Endothelial cell (in vitro differentiated cells): ENCODE measurements at places on chromosomes 7 and 10. TPM values are rescaled to one million over a fixed set of nuclear protein-coding genes. Genes with fewer than 3 reads are reported as not detected.

The UCN3 gene
- not detected for total RNA-seq

The SPDYE6 gene
- total RNA-seq = not detected

The TMEM176B gene
- 1.4 TPM for total RNA-seq

GRCh38 chr7:138243430-138243829, 167.2 kb downstream of the AKR1D1 start:
- no peak overlapping the region for H3K4me3 ChIP-seq
- no peaks in the 10 kb centered on the region for H3K27me3 ChIP-seq
- DNase-seq = peak; percentile 5
- peaks cover 4% of the 10 kb centered on the region for H3K36me3 ChIP-seq

DNA sequence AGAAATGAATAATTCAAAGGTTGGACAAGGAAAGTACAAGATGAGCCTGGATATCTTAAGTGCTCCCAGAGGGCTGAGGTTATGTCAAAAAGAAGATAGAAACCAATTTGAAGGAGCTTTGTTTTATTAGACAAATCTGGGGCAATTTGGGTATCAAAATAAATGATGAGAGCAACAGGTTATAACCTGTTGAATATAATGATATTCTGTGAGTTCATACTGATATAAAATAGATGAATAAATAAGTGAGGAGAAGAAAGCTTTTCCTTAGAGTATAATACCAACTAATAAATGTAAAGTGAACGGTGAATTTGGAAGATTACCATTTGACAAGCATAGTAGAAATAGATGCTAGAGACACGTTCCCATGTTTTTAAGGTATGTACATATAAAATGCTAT, 544.2 kb upstream of the ANKRD30A start:
- peaks cover 1% of the 10 kb centered on the region for H3K27me3 ChIP-seq
- H3K36me3 ChIP-seq = peaks cover 12% of the 10 kb centered on the region
- H3K27ac ChIP-seq = no peak overlapping the region
- no peak overlapping the region for H3K4me3 ChIP-seq

The CALML3 gene
- total RNA-seq = not detected

DNA sequence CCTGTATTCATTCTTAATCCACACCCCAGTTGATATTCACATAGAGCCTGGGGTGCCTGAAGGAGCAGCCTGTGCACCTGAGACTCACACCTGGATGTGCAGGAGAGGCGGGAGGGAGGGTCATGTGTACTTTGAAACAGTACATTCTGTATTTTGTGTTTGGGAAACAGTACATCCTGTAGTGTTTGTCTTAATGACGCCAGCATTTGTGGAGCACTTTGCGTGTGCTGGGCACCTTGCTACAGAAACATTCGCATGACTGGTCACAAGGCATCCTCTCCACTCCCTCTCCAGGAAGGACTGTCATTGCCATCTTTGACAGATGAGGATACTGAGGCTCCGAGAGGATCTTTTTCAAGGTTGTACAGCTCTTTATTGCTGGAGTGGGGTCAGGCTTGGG, 132.1 kb downstream of the TACC2 start:
- H3K4me3 ChIP-seq = no peak overlapping the region
- H3K27me3 ChIP-seq = peaks cover 3% of the 10 kb centered on the region
- no peaks in the 10 kb centered on the region for H3K4me1 ChIP-seq

DNA sequence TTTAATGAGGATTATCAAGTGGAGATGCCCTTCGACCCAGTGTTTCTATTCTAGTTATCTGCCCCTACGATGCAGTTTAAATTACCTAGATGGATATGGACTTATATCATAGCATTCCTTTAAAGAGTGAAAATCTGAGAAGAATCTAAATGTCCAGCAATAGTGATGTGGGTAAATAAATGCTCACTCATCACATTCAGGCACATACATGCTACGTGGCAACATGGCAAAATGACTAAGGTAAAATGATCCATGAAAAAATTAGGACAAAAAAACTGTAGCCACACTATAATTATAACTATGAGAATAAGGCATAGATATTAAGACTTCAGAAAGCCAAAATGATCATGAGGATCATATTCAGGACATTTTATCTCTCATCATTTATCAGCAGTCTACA, 82.4 kb upstream of the PDE1C start:
- no peaks in the 10 kb centered on the region for H3K36me3 ChIP-seq
- H3K4me3 ChIP-seq = no peak overlapping the region
- H3K27ac ChIP-seq = no peak overlapping the region
- no peaks in the 10 kb centered on the region for H3K27me3 ChIP-seq
- no peak for DNase-seq

The TAC1 gene
- total RNA-seq = 9.1 TPM

- DNase-seq = no peak
- peaks cover 19% of the 10 kb centered on the region for H3K4me1 ChIP-seq
- peaks cover 58% of the 10 kb centered on the region for H3K36me3 ChIP-seq
- H3K27me3 ChIP-seq = peaks cover 4% of the 10 kb centered on the region
- H3K27ac ChIP-seq = peak overlapping the region; percentile 55
These were observed 34.0 kb downstream of the DLD start for GRCh38 chr7:107924841-107925504.

GRCh38 chr10:24984906-24985305, 31.1 kb downstream of the ENKUR start:
- peaks cover 9% of the 10 kb centered on the region for H3K4me1 ChIP-seq
- H3K36me3 ChIP-seq = no peaks in the 10 kb centered on the region
- H3K27me3 ChIP-seq = peaks cover 1% of the 10 kb centered on the region
- no peak overlapping the region for H3K4me3 ChIP-seq
- no peak for DNase-seq

GRCh38 chr10:107144490-107144889, 20.0 kb downstream of the SORCS1 start:
- H3K4me3 ChIP-seq = no peak overlapping the region
- no peak overlapping the region for H3K27ac ChIP-seq
- no peaks in the 10 kb centered on the region for H3K27me3 ChIP-seq
- DNase-seq = peak; percentile 44
- H3K36me3 ChIP-seq = no peaks in the 10 kb centered on the region

DNA sequence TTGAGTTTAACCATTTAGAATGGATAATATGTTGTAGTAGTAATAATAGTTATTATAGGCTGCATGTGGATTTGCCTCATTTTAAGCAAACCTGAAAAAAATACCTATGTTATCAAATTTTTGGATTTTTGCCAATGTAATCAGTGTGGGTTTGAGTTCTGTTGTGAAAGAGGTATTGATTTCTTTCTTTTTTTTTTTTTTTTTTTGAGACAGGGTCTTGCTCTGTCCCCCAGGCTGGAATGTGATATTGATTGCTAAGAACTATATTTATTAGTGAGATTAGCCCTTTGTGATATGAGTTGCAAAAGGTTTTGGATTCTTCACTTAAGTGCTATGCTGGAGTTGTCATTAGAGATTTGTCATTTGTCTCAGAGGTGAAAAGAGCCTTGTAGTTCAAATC, 124.4 kb downstream of the ST7 start:
- H3K36me3 ChIP-seq = peaks cover 5% of the 10 kb centered on the region
- DNase-seq = no peak
- H3K27me3 ChIP-seq = no peaks in the 10 kb centered on the region
- peaks cover 9% of the 10 kb centered on the region for H3K4me1 ChIP-seq

- H3K27me3 ChIP-seq = peaks cover 1% of the 10 kb centered on the region
- H3K36me3 ChIP-seq = peaks cover 7% of the 10 kb centered on the region
- DNase-seq = no peak
These were observed 484.0 kb upstream of the MBL2 start for GRCh38 chr10:53256623-53257022.

DNA sequence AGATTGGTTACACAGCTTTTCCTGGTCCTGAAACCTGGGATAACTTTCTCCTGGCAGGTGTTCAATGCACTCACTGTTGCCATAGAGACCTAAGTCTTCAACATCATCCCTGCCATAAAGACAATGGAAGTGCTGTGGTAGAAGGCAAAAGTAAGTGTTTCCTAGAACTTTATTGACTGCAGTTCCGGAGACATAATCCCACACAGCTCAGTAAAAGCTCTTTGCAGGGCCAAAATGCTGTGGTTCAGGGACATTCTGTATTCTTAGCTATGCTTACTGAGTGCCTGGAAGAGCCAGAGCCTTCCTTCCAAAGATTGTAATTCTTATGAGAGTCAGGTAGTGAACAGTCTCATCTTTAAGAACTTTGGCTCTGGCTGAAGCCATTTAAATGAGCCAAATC, 5.3 kb downstream of the WIPF3 start:
- peaks cover 10% of the 10 kb centered on the region for H3K4me1 ChIP-seq
- H3K27ac ChIP-seq = no peak overlapping the region
- no peak for DNase-seq
- H3K36me3 ChIP-seq = no peaks in the 10 kb centered on the region

GRCh38 chr10:112471878-112472487, 25.0 kb downstream of the VTI1A start:
- peaks cover 3% of the 10 kb centered on the region for H3K4me1 ChIP-seq
- no peak overlapping the region for H3K27ac ChIP-seq
- no peak for DNase-seq
- H3K4me3 ChIP-seq = no peak overlapping the region
- H3K27me3 ChIP-seq = no peaks in the 10 kb centered on the region
- H3K36me3 ChIP-seq = no peaks in the 10 kb centered on the region

DNA sequence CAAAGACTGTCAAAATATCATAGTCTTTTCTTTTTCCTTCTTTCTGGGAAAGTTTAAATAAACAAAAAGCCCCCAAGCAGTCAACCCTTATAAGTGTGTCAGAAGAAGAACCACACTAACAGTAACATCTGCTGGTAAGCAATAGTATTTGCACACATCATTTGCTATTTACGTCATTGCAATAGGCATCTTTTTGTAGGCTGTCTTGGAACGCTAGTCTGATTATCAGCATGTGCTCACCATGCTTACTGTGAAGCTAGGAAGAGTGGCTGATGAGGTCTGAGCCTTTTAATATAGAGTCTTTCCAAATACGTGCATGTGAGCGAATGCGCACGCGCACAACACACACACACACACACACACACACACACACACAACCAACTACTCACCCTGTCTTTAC, 599.0 kb upstream of the TPK1 start:
- no peak overlapping the region for H3K27ac ChIP-seq
- H3K4me3 ChIP-seq = no peak overlapping the region
- no peaks in the 10 kb centered on the region for H3K4me1 ChIP-seq

DNA sequence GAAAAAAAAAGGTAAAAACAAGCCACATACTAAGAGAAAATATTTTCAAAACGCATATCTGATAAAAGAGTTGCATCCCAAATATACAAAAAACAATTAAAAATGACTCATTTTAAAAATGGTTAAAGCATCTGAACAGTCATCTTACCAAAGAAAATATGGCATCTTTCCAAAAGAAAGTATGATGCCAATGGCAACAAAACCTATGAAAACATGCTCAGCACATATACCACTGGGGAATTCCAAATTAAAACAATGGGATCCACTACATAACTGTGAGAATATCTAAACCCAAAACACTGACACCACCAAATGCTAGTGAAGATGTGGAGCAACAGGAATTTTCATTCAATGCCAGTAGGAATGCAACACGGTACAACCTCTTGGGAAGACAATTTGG, 39.3 kb downstream of the VSTM2A start:
- DNase-seq = no peak
- no peaks in the 10 kb centered on the region for H3K36me3 ChIP-seq
- no peak overlapping the region for H3K27ac ChIP-seq
- H3K4me1 ChIP-seq = no peaks in the 10 kb centered on the region

DNA sequence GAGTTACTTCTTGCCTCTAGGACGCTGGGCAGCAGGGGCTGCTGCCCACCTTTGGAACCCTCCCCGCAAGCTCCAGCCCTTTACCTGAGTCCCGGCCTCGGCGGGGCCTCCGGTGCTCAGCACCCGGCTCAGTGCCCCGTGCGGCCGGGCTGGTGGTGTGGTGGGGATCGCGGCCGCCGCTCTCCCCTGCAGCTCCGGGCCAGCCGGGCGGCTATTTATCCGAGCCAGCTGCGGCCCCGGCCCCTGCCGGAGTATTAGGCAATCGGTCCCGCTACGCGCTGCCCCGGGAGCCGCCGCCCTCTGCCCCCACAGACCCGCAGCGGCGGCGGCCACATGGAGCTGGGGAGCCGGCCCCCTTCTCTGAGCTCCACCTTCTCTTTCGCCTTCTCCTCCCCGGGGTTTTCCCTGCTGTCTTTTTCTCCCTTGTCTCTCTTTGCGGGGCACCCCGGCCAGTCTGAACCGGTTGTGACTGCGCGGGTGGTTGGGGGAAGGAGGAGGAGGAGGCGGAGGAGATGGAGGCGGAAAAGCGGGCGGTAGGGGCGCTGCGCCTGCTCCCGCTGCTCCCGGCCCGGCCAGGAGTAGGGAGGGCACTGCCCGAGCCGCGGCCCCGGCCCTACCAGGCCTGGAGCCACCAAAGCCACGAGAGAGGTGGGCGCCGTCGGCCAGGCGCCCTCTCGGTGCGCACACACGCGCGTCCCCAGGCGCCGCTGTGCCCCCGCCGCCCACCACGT, at the start of gene SLC16A9:
SLC16A9 (minus strand) TSS at position 456 of the 731 bp plus-strand sequence. CDS start 25,559 bp downstream, outside the sequence.
- H3K27me3 ChIP-seq = no peaks in the 10 kb centered on the region
- no peak within 1 kb of the TSS for H3K27ac ChIP-seq
- no peaks in the 10 kb centered on the region for H3K36me3 ChIP-seq
- peak; percentile 62 for DNase-seq
- peaks cover 7% of the 10 kb centered on the region for H3K4me1 ChIP-seq
- H3K4me3 ChIP-seq = peak within 1 kb of the TSS; percentile 82
